Activated CD4-positive, CD25-positive, alpha-beta regulatory T cell treated with anti-CD3 and anti-CD28 coated beads, Interleukin-2, amount 50 U/mL, for 16 hours (primary cell): ENCODE measurements at places on chromosomes 7 and 10.

DNA sequence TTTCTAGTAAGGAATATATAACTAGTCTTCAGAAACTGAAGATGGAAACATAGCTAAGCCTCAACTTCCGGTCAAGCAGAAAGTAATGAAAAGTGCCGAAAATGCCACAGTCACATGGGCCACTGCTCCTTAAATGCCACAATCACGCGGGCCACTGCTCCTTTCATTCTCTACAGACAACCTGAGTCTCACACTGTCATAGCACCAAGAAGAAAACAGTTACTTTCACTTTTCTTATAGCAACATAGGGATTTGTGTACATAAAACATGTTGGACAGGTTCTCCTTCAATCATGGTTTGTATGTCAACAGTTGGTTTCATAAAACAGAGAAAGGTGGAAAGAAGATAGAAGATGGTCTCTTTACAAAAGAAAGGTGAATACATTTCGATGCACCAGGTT lies 48.6 kb upstream of the NOBOX start:
- DNase-seq = no peak

- DNase-seq = no peak
Observed at GRCh38 chr7:130009848-130010688, 41.1 kb downstream of the ZC3HC1 start.

DNA sequence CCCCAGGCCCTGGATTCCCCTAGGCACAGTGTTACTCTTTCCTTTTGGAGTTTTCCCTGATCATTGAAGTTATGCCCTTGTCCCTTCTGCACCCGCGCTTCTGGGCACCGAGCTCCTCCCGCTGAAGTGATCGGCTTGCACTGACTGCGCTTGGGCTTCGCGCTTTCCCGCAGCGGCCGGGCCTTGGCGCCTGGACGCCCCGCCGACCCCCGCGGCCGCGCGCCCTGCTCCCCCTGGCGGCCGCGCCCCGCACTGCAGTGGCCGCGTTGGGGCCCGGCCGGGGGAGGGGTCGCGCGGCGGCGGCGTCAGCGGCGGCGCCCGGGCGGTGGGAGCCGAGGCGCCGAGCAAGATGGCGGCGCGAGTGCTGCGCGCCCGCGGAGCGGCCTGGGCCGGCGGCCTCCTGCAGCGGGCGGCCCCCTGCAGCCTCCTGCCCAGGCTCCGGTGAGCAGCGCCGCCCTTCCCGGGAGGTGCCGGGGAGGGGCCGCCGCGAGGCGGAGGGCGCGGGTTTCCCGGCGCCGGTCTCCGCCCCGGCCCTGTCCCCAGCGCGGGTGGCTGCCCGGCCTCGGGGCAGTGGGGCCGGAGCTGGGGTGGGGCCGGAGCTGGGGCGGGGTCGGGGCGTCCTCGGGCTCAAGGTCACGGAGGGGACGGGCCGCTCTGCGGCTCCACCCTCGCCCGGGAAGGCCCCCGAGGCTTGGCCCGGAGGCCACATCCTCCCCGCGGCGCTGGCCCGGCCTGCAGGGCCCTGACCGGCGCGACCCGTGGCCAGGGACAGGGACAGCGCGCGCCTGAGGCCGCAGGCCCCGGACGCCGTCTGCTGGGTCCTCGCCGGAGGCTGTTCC lies at the start of gene NIPSNAP2:
TSS of gene NIPSNAP2 (plus strand) at position 325 of the 839 bp plus-strand sequence. CDS start at position 350, 25 bp downstream.
- peak; percentile 10 for DNase-seq

DNA sequence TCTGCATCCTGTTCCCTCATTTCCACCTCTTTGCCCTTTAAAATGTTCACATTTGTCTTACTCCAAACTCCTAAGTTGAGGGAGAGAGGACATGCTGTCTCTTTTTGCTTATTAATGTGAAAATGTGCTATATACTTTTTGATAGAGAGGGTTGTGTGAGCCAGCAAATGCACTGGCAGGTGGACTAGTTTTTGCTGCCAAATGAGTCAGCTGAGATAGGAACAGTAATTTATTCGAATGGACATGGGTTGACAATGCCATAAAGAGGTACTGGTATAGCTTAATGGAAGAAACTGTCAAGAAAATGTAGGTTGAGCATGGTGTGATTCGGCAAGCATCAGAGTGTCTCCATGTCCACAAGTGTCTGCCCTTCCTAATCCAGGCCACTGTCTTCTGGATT lies 9.2 kb upstream of the TRUB1 start:
- DNase-seq = no peak

DNA sequence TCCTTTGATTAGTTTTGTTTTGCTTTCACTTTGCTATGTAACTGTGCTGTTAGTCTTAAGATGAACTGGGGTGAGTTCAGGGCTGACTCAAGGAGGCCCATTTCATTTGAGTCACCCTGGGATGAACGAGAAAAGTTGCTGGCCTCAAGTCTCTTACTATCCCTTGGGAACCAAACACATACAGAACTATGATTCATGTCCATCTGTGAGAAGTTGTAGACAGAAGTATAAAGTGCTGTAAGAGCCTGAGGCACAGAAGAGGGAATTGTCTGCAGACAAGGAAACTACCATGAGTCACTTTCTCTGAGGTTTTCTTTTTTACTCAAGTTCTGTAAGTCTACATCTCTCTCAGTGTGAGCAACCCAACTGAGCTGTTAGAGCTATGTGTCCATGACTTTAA lies 179.8 kb upstream of the CSTF2T start:
- no peak for DNase-seq

DNA sequence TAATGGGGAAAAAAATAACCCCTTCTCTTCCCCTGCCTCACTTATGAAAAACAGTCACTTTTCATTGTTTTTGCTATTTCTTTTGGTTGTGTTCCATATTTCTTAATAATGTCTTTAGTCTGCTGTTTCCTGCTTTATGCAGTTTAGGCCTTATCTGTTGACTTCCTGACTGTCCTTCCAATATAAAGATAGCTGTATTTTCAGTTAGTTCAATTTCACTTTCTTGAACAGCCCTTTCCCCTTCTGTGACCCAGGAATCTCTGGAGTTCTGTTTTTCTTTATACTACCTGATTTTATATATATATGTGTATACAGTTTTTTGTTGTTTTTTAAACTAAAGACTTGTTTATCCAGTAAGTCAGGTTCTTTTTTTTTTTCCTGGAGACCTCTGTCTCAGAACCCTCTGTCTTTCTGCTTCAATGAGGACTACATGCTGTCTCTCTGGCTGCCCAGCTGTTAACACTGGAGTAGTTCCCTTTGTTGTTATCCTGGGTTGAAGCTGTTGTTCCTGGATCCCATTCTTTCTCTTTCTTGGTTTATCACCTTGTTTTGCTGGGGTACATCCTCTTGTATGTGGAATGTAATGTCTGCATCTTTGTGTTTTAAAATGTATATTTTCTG lies 87.2 kb downstream of the GSDME start:
- DNase-seq = no peak

DNA sequence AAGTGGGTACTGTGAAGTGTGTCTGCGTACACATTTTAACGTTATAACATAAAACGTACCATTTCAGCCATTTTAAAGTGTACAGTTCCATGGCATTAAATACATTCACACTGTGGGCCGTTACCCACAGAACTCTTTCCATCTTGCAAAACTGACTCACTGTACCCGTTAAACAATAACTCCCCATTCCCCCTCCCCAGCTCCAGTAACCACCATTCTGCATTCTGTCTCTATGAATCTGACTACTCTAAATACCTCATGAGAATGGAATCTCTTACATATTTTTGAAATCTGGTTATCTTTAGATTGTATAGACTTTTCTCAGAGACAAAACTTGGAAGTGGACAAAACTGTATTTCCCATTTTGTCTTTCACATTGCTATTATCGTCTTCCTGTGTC lies 9.3 kb downstream of the ARL3 start:
- DNase-seq = no peak

DNA sequence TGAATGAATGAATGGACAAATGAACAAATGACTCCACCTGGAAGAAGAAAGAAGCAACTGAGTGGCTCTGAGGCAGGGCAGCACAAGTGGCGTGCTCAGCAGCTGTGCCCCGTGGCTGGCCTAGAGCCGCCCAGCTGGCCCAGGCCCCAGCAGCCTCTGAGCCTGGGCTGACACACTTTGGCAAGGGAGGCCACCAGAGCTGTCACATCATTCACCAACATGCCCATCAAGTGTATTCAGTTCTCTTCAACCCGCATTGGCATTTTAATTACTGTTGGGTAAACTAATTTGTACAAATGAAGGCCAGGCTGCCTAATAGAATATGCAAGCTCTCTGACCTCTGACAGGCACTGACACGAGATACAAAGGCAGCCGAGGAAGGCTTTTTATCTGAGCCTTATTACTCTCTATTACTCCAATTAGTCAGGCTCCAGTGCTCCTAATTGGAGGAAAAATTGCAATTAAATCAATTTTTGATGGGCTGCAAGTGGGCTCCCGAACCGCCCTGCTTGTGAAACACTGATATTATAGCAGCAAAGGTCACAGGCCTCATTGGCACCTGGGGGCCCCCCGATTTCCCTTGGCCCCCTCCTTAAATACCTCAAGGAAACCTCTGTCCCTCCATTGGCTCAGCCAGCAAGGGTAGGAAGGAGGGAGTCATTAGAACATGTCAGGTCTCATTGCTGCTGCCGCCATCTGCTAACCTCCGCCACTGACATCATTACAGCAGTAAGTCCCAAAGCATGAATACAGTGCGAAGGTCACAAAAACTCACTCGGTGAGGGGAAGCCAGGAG lies 41.9 kb downstream of the DPCD start:
- no peak for DNase-seq

GRCh38 chr10:62939698-62940097 lies 123.5 kb upstream of the EGR2 start:
- no peak for DNase-seq

DNA sequence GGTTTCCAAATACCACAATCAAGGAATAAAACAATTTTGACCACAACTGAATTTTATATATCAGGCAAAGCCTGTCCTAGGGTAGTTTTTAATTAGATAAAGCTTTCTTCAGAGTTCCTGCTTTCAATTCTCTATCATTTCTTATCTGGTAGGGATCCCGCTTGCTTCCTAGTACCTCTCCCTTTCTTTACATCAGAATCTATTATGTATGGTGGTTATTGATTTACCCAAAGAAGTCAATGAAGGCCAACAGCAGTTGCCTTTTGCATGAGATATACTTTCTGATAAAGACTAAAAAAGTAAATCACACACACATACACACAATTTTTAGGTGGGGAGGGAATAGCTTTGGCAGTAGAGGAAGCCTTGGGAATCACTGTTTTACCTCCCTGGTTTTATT lies 70.7 kb downstream of the HDAC9 start:
- DNase-seq = no peak

DNA sequence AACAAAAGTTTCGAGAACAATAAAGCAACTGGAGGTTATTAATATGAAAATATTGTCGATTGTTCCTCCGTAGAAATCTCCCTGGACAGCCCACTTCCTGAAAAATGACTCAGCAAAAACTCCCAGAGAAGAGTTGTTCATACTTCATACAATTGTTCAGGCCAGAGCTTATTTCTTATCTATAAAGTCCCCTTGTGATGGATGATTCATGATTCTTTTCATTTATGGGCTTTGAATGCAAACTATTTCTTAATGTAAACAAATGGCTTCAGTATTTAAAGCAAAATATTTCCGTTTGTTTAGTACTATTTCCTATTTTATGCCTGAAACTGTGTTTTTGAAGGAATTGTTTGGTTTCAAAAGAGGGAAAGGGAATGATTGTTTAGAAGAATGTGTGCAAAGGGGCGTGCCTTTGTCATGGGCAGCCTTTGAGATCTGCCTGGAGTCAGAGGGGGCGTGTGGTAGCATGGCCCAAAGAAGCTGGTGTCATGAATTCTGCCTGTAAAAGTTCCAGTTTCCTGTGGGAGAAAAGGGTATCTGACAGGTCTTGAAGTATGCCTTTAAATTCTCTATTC lies 26.2 kb upstream of the EXOC6 start:
- no peak for DNase-seq

- no peak for DNase-seq
Observed at GRCh38 chr7:85750454-85750949, 563.6 kb upstream of the SEMA3D start.

DNA sequence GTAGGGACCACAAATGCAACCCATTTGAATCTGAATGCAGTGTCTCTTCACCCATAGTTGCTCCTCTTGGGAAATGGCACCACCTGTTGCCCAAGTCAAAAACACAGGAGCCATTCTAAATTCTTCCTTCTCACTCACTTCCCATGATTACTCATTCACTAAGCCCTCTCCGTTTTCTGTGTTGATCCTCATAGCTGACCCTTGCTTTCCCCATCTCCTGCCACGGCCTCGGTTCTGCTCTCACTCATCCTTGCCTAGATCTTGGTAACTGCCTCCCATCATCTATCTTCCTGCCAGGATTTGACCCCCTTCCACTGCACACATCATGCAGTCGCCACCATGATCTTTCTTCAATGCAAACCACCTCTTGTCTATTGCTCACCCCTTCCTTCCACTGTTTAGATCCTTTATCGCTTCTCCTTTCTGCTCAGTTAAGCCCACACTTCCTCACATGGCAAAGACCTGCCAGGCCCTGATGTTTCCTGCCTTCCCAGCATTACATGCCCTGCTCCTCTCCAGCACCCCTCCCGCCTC lies 19.0 kb upstream of the CPN1 start:
- DNase-seq = no peak
